ENCODE measurements at places on chromosomes 2 and 18.

- no peak for DNase-seq
These were observed 145.4 kb upstream of the ZNF804A start for GRCh38 chr2:184452907-184453306.

- no peak for DNase-seq
These were observed 105.0 kb downstream of the LRRTM1 start for GRCh38 chr2:80199504-80199903.

- no peak for DNase-seq
These were observed 17.9 kb upstream of the ANKRD44 start for GRCh38 chr2:197328461-197328860.

- no peak for DNase-seq
These were observed 288.5 kb downstream of the TNS1 start for GRCh38 chr2:217714287-217714751.

Data from GM20000 (cell line).